ENCODE measurements at places on chromosomes 7 and 10.

DNA sequence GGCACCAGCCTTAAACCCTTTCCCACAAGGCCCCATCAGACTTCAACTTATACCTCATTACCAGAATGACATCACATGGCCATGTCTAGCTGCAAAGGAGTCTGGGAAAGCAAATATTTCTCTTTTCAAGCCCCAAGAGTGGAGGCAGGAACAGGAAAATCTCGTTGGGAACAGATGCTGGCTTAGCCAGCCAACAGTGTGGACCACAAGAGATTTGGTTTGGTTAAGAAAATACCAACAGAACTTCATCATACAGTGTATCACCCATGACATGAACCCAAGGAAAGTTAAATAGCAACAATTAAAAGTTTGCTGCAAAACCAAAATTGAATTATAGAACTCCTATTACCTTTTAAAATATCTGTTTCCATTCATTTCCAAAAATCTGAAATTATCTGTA, 2.2 kb upstream of the MET start:
- no peak for DNase-seq

DNA sequence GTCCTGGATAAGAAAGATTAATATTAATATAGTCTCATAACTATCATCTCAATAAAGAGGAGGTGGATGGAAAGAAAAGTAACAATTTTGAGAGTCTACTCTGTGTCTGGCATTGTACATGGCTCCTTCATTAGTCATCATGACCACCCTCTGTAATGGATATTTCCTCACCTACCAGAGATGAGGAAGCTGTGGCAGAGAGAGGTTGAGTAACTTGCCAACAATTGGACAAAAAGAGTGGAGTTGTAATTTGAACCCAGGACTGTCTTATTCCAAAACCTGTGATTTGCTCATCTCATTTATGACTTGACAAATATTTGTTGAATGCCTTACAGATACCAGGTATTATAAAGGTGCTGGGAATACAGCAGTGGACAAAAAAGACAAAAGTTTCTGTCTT, 2.1 kb upstream of the IDE start:
- no peak for DNase-seq

GRCh38 chr10:77836299-77836820, 90.2 kb downstream of the DLG5 start:
- peak; percentile 80 for DNase-seq

DNA sequence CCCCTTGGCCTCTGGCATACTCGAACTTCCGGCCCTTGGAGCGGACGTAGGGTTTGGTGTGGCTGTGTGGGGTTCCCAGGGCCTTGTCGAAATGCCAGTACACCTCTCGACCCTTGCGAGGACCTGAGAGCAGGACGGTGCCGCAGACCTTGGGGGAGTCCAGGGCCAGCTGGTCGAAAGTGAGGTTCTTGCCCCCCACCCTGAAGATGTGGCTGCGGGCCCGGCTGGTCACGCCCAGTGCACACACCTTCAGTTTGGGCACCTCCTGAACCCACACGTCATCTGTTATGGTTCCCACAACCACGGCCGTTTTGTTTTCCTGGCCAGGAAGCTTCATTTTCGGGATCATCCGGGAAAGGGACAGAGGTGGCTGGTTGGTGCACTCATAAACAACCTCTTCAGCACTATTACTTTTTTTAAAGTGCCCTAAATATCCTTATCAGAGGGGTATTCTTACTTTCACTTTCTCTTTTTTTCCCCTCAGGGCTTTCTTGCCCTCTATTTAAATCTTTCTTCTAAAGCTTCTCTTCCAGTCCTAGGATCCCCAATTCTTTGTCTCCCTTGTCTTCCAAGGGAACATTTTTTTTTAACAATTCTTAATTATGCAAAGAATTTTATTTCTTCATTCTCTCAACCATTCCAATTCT, 44.9 kb upstream of the FAM3C start:
- no peak for DNase-seq

DNA sequence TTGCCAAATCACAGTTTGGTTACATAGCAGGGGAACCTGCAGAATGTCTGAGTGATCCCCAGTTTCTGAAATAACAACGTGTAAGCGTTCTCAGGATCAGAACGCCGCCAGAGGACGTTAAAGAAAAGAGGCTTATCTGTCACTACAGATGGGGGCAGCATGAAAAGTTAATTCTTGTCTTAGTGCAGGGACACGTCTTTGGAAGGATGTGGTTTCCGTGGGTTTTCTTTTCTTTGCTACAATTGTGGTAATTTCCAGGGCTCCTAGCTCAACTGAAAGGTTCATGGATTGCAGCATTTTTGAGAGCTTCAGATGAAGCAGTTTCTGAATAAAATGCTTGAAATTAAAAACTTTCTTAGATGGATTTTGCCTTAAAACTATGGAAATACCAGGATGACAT, 106.6 kb downstream of the PRKCQ start:
- DNase-seq: peak; percentile 82

GRCh38 chr7:27917774-27918314, 177.9 kb downstream of the TAX1BP1 start:
- DNase-seq: no peak

DNA sequence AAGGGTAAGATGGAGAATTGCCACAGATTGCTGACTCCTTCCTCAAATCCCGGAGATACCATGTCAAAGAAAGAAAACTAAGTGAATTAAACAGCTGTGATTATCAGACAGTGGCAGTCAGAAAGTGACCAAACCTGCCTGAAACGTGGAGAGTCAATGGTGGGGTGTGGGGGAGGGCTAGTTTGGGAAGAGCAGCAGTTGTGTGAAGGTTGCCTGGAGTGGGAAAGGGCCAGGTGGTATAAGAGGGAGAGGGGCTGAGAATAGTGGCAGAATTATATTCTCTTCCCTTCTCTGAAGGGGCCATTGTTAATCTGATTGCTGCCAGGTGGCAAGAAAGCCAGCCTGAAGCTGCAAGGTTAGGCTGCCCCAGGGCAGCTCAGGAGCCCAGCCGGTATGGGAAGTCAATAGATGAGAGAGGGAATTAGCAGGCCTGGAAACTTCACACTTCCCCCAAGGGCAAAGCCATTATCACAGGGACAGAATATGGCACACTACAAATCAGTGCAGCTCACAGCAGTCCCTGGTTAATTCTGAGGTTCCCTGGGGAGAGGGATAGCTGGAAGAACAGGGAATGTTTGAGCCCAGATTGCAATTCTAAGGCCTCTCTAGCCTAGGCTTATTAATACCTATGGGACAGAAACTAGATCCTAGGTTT, 83.9 kb upstream of the ITGB1 start:
- DNase-seq: no peak

GRCh38 chr7:131212114-131212513, 115.6 kb upstream of the MKLN1 start:
- no peak for DNase-seq

- no peak for DNase-seq
Measured at GRCh38 chr7:80309971-80310549, 175.4 kb downstream of the GNAI1 start.

- DNase-seq: peak; percentile 67
Measured at GRCh38 chr10:22573820-22574569, 140.4 kb downstream of the PIP4K2A start.

- no peak for DNase-seq
Measured at GRCh38 chr7:128839751-128840177, 9.6 kb downstream of the FLNC start.

- DNase-seq: no peak
Measured at GRCh38 chr7:3356173-3356572, 55.1 kb downstream of the SDK1 start.

- no peak for DNase-seq
Measured at GRCh38 chr10:22619101-22619500, 95.3 kb downstream of the PIP4K2A start.

GRCh38 chr10:102245932-102246251, 560 bp downstream of the GBF1 start:
- no peak for DNase-seq

DNA sequence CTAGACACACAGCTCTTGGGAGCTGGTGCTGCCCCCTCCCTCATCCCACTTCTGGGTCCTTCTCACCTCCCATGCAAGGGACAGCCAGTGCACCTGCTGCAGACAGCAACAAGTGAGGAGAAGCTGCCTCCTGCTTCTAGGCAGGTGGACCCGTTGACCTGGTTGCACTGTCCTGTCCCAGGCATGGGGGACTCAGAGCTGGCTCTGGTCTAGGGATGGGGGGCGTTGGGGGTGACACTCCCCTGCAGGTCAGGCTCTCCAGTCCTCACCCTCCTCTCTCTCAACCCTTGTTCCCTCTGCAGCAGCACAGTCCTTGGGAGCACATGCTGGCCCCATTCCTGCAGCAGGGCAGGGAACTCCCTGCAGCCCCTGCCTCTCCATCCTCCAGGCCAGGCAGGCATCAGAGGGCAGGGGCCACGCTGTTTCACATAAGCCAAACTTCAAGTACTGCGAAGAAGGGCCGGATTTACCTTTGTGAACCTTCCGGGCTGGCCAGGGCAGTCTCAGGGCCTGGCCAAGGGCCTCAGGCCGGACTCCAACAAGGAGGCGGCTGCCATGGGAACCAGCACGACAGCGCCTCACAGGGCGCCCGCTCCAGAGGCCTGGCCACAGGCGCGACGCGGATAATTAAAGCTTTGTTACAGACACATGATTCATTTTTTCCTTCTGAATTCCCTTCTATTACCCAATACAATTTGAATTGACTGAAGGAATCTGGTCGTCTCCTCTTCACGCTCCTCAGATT, 48.5 kb downstream of the RASGEF1A start:
- peak; percentile 25 for DNase-seq

GRCh38 chr7:939843-940242, 14.6 kb downstream of the ADAP1 start:
- peak; percentile 49 for DNase-seq

DNA sequence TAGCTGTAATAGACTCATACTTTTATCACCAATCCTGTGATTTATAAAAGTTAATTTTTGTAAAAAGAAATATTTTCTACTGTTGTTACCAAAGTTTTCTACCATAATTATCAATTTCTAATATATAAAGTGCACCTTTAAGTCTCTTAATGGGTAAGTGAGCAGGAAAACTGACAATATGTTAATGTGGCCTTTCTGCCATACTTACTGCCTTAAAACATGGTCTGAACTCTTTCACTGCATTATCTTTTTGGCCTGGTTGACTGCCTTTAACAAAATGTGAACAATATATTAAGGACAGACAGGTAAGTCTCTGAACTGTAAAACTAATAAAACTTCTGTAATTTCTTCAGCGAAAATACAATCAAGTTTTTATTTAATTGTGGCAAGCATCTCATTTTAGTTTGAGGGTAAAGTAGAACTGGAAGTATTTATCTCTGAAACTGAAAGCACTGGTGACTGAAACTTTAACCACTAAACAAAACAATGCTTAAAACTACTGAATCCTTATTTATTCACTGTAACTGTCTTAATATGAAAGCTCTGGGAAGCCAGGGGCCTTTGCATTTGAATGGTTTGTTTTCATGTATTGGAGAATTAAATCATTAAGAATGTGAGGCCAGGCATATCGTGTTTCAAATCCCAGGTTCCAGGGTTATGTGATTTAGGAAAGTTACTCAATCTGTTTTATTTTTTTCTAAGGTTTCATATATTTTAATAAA, 948.8 kb upstream of the POT1 start:
- DNase-seq: no peak

GRCh38 chr7:117673839-117674238, 194.0 kb downstream of the CFTR start:
- no peak for DNase-seq

- no peak for DNase-seq
Measured at GRCh38 chr10:66148312-66148711, 777.5 kb upstream of the LRRTM3 start.

DNA sequence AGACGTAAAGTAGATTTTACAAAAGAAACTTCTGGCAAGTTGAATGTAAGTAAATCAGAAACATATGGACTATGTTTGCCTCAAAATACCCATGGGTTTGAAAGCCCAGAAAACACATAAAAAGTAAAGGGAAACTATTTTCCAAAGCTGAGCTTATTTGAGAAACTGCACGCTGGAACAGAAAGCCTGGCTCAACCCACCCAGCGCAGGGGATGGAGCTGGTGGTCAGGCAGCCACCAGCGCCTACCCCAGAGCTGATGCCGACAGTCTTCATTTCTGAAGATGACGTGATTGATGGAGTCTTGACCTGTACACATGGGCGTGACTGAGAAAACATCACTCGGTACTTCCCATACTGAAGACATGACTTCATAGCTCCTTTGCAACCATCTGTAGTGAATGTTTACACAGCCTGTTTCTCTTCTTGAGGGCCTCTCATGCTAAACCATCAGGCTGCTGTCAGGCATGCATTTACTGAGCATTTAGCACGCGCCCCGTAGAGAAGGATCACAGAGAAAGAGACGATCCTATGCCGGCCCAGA, 232.6 kb upstream of the AUTS2 start:
- DNase-seq: no peak

DNA sequence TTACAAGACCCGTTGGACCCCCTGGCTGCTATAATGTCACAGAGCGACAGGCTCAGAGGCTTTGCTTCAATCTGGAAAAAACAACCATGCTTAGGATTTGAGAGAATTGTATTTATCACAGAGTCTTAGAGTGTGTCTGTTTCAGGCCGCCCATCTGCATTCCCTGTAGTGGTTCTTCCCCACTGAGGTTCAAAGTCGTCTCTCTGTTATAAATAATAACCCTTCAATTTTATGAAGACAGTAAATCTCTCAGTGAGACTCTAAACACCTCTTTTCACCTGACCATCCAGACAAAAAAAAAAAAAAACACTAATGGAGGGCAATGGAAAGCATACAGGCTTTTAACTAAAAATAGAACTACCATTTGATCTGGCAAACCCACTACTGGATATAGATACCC, 565.4 kb upstream of the AUTS2 start:
- no peak for DNase-seq

GRCh38 chr10:91511549-91512330, 101.6 kb downstream of the HECTD2 start:
- DNase-seq: no peak

- no peak for DNase-seq
Measured at GRCh38 chr7:86933295-86933845, 126.1 kb downstream of the ELAPOR2 start.

DNA sequence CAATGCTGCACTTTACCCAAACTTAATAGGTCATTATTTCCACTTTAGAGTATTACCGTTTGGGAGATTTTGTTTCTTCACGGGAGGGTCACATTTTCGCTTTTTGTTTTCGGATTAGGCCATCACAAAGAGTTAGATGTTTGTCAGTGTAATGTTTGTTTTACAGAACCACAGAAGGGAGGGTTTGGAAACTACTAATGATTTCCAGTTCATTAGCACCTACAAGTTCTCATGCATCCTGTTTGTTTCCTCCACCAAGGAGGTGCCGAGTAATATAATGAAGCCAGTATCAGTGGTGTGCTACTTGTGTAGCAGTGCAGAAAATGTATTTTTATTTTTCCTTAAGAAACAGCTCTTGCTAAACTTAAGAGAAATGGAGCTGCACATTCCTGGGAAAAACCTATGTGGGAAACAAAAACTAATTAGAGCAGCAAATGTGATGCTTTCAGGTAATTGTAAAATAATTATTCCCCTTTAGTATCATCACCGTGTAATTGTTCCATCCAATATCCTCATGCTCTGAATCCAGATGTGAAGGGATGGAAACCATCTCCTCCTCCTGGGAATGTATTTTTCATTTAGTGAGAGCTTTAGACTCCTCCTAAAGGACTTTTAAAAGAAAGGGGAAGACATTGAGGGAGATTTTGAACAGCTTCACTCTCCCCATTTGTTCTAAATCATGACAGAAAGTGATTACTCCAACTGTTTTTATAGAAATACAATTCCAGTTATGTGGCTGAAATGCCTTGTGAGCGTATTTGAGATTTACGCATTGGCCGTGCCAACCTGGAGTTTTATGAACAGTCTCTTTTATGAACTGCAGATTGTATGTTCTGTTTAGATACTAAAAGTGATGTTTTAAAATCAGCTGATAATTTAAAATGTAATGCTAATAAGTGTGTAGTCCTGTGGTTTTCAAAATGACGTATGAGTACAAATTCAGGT, 5.6 kb downstream of the CELF2 start:
- DNase-seq: no peak

- DNase-seq: no peak
Measured at GRCh38 chr7:139798221-139798620, 20.4 kb upstream of the HIPK2 start.

Measured in natural killer cell treated with Interleukin-12 subunit alpha and Interleukin-12 subunit beta and Interleukin-15 and Interleukin-18, amount 100 ng/mL, for 72 hours (primary cell).